Endothelial cell (in vitro differentiated cells): ENCODE measurements at places on chromosomes 5 and 9.

- DNase-seq = no peak
These were observed 41.0 kb upstream of the KDM4C start for GRCh38 chr9:6716766-6717165.

DNA sequence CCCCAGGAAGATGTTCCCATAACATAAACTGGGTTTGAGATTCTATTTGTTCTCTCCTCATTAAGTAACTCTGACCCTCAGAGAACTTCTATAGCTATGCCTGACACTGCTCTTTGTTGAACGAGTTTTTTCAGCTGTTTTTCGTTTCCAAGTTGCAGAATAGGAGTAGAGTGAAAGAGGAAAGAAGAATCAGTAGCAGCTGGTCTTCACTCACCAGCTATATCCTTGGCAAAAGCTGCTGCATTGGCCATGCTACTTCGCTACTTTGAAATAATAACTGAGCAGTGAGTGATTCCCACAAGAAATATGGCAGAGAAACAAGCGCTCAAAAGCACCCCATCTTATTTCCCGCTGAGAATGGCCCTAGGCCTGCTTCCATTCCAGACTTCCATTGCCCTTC lies 329.0 kb downstream of the ISL1 start:
- DNase-seq = no peak

DNA sequence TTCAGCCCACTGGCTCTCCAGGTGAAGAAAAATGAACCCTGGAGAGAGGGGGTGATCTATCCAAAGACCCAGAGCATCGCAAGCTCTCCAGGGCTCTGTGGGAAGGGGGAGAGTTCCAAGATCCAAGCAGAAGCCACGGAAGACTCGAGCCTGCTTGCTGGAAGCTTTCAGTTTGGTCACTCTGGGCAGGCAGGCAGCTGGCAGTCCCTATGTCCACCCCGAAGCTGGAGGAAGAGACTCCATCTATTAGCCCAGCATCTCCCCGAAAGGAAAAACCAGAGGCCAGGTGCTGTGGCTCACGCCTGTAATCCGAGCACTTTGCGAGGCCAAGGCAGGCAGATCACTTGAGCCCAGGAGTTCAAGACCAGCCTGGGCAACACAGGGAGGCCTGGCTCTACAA lies 10.7 kb upstream of the SPARC start:
- DNase-seq = no peak

DNA sequence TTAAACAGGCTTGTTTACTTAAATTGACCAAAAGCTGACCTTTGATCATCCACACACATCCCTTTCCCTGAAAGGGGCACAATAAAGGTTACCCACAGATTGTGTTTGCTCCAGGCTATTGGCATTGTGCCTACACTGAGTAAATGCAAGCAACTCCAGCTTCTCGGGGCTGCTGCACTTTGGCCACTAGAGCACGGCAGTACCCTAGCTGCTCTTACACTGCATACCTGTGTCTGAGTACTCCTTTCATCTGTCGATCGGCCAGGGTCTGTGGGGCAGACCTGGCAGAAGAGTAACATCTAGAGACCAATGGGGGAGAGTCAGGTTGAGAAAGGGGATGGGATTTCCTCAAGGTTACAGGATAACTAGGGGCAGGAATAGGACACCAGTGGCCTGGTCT lies 281.9 kb upstream of the NMUR2 start:
- DNase-seq = no peak

- no peak for DNase-seq
These were observed 1.2 kb upstream of the AOPEP start for GRCh38 chr9:94725293-94725692.
